ENCODE measurements at places on chromosomes 4 and X.

- DNase-seq, result peak; percentile 4
- peaks cover 33% of the 10 kb centered on the region for H3K27me3 ChIP-seq
- no peak overlapping the region for H3K4me3 ChIP-seq
- H3K4me1 ChIP-seq, result no peaks in the 10 kb centered on the region
- peaks cover 2% of the 10 kb centered on the region for H3K36me3 ChIP-seq
These were observed 24.6 kb upstream of the SORCS2 start for GRCh38 chr4:7167706-7168105.

- DNase-seq, result no peak
- peaks cover 1% of the 10 kb centered on the region for H3K4me1 ChIP-seq
- H3K36me3 ChIP-seq, result no peaks in the 10 kb centered on the region
- no peak overlapping the region for H3K27ac ChIP-seq
These were observed 83.1 kb downstream of the DMD start for GRCh38 chrX:33128048-33128805.

DNA sequence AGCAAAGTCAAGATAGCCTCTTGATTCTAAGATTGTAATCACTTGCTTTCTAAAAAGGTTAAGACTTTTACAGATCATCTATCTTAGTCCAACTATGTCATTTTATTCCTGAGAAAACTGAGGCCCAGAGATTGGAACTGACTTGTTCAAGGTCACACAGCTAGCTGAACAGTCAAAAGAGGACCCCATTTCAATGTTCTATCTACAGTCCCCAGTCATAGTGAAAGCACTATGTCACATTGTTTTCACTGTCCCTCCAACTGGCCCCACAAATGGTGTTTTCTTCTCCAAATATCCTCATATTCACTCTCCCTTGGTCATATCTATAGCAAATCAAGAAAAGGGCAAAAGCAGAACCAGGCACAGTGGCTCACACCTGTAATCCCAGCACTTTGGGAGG, 145.2 kb downstream of the OPHN1 start:
- no peaks in the 10 kb centered on the region for H3K36me3 ChIP-seq
- no peak overlapping the region for H3K27ac ChIP-seq
- no peak for DNase-seq
- no peaks in the 10 kb centered on the region for H3K27me3 ChIP-seq

DNA sequence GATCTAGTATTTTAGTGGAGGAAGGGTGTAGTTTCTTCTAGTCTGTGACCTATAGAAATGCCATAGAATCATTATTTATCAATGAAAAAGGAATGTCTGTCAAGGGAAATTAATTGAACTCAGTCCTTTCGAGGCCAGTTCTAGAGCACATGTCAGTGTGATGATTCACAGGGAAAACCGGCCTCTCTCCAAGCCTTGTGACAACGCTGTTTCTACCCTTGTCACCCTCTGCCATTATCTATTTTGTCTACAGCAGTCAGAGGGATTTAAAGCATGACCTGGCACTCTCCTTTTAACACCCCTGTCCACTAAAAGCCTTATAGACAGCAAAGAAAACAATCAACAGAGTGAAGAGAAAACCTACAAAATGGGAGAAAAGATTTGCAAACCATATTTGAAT, 119.8 kb downstream of the DRD5 start:
- no peaks in the 10 kb centered on the region for H3K4me1 ChIP-seq
- no peak for DNase-seq
- no peak overlapping the region for H3K4me3 ChIP-seq

- peaks cover 3% of the 10 kb centered on the region for H3K4me1 ChIP-seq
- H3K4me3 ChIP-seq, result no peak overlapping the region
- DNase-seq, result no peak
- no peak overlapping the region for H3K27ac ChIP-seq
- H3K27me3 ChIP-seq, result no peaks in the 10 kb centered on the region
These were observed 155.8 kb downstream of the ANTXR2 start for GRCh38 chr4:79917246-79917645.

DNA sequence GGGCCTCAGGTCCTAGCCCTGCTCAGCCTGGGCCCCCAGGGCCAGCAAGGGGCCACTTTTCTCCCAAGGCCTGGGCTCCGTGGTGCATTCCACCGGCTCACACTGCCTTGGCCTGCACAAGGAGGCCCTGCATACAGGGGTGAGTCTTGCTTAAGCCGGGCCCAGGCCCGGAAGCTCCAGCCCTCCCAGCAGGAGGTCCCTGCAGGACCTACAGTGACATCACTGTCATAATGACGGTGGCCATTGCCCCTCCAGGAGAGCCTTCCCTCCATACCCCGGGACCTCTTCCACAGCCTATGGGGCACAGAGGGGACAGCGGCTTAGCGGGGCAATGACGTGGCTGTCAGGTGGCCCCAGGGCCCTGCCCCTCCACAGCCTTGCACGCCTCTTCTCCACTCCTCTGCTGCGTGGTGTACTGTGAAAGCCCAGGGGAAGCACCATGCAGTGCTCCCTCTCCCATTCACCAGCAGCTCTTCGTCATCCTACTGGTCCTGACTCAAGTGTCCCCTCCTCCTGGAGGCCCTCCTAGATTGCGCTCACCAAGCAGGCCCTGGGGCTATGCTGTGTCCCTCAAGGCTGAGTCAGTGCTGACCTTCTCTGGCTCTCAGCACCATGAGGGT, 32.3 kb upstream of the AFAP1 start:
- H3K27me3 ChIP-seq, result peaks cover under 1% of the 10 kb centered on the region
- no peak for DNase-seq
- no peaks in the 10 kb centered on the region for H3K36me3 ChIP-seq
- no peak overlapping the region for H3K27ac ChIP-seq

- no peak overlapping the region for H3K4me3 ChIP-seq
- no peaks in the 10 kb centered on the region for H3K4me1 ChIP-seq
- H3K36me3 ChIP-seq, result peaks cover 7% of the 10 kb centered on the region
- no peak for DNase-seq
These were observed 12.8 kb downstream of the CYP4V2 start for GRCh38 chr4:186204103-186204559.

GRCh38 chrX:56025872-56026571, 206.1 kb upstream of the KLF8 start:
- no peak overlapping the region for H3K27ac ChIP-seq
- H3K4me1 ChIP-seq, result no peaks in the 10 kb centered on the region
- no peak for DNase-seq
- H3K27me3 ChIP-seq, result no peaks in the 10 kb centered on the region
- no peak overlapping the region for H3K4me3 ChIP-seq

DNA sequence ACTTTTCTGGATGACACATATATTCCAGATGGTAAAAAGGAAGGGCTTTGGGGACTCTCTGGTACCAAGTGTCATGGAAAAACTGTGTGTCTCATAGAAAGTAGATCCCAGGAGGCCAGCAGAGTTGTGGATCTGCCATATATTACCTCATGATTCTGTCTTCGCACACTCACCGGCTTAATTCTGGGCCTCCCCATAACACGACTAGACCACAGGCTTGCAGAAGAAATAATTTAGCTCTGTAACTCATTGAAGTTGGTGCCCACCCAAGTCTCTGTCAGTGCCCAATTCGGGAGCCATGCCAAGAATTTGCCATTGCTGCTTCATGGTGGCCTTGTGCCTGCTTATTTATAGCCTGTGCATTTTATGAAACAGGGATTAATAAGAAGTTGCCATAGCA, 104.5 kb downstream of the AR start:
- peaks cover 4% of the 10 kb centered on the region for H3K36me3 ChIP-seq
- H3K4me3 ChIP-seq, result no peak overlapping the region
- H3K27me3 ChIP-seq, result no peaks in the 10 kb centered on the region
- no peak overlapping the region for H3K27ac ChIP-seq

- H3K27me3 ChIP-seq, result peaks cover 3% of the 10 kb centered on the region
- H3K27ac ChIP-seq, result no peak overlapping the region
- DNase-seq, result no peak
- no peaks in the 10 kb centered on the region for H3K4me1 ChIP-seq
- no peaks in the 10 kb centered on the region for H3K36me3 ChIP-seq
- H3K4me3 ChIP-seq, result no peak overlapping the region
These were observed 80.6 kb downstream of the VCX2 start for GRCh38 chrX:8090482-8090881.

DNA sequence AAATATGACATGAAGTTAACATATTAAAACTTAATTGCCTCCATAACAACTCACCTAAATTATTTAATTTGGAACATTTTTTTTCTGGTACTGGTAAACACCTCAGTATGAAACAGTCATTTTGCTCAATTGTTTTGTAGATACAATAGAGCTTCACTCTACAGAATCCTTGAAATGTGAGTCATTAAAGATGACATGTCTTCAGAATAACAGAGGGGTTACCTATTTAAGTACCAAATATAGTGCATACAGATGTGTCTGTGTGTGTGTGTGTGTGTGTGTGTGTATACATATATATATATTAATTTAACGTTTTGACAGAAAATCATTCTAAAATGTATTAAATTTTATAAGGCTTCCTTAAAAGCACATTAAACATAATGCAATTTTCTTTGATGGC, 297.6 kb downstream of the INPP4B start:
- H3K36me3 ChIP-seq, result no peaks in the 10 kb centered on the region
- H3K4me1 ChIP-seq, result peaks cover 29% of the 10 kb centered on the region
- no peak overlapping the region for H3K4me3 ChIP-seq
- no peak overlapping the region for H3K27ac ChIP-seq

DNA sequence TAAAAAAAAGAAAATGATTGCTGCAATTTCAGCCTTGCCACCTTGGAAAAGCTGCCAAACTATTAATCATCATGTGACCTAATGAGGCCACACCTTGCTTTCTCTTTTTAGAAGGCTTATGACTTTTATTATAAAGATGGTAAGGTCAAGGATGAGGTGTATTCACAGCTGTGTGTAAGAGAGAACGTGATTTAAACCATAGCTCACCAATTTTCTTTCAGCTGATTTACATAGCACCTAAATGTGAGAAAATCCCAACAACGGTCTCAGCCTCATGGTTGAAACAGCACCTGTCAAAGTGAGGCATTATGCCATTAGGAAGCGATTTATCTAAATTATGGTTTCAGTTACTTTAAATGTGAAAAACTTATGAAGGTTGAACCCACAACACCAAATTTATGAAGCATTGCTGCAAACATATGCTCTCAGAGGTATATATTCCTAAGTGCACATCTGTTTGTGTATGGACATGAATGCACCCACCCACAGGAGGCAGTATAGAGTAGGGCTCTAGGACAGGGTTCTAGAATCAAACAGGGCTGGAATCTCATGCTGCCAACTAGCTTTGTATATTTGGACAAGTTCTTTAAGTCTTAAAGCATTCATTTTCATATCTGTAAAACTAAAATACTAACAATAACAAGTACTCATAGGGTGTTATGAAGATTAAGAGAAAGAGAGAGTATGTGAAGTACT, 40.7 kb downstream of the ANXA3 start:
- H3K27me3 ChIP-seq, result no peaks in the 10 kb centered on the region
- no peak overlapping the region for H3K4me3 ChIP-seq
- no peak for DNase-seq
- no peak overlapping the region for H3K27ac ChIP-seq
- H3K36me3 ChIP-seq, result peaks cover 5% of the 10 kb centered on the region
- peaks cover 9% of the 10 kb centered on the region for H3K4me1 ChIP-seq

- DNase-seq, result no peak
- H3K27ac ChIP-seq, result no peak overlapping the region
- no peaks in the 10 kb centered on the region for H3K4me1 ChIP-seq
- no peaks in the 10 kb centered on the region for H3K36me3 ChIP-seq
- H3K27me3 ChIP-seq, result peaks cover 6% of the 10 kb centered on the region
- no peak overlapping the region for H3K4me3 ChIP-seq
These were observed 94.9 kb upstream of the TBC1D9 start for GRCh38 chr4:140851032-140851636.

- H3K4me1 ChIP-seq, result peaks cover 23% of the 10 kb centered on the region
- no peaks in the 10 kb centered on the region for H3K27me3 ChIP-seq
- H3K4me3 ChIP-seq, result no peak overlapping the region
- H3K36me3 ChIP-seq, result peaks cover 15% of the 10 kb centered on the region
These were observed 202.2 kb downstream of the RAPGEF2 start for GRCh38 chr4:159305129-159305528.

DNA sequence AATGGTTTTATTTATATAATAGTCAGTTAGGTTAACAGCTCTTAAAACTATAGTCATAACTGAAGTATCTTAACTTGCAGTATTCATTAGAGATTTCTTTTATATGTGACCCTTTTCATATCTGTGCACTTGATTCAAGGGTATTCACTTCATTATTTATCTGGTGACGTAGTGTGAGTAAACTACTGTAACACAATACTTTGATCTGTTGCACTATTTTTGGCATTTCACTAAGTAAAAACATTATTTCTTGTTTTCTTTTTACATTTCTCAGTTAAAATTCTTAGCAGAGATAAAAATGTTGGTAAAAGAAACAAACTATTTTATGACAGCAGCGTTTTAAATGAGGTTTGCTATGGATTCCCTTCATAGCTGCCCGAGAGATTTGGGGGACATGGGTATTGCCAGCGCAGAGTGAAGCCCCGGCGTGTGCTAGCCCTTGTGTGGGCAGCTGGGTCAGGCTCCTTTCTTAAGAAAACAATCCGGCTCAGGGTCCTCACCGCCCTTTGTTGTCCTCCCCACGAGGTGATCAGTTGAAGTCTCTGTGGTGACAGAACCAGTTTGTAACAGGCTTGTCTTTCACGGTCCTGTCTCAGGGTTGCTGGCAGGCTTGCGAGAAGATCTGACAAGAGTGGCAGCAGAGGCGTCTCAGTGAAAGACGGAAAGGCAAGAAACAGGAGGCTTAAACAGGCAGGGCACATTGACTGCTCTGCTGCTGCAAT, 293.4 kb downstream of the BMPR1B start:
- H3K36me3 ChIP-seq, result no peaks in the 10 kb centered on the region
- H3K4me1 ChIP-seq, result peaks cover 47% of the 10 kb centered on the region
- DNase-seq, result no peak
- H3K27me3 ChIP-seq, result no peaks in the 10 kb centered on the region

DNA sequence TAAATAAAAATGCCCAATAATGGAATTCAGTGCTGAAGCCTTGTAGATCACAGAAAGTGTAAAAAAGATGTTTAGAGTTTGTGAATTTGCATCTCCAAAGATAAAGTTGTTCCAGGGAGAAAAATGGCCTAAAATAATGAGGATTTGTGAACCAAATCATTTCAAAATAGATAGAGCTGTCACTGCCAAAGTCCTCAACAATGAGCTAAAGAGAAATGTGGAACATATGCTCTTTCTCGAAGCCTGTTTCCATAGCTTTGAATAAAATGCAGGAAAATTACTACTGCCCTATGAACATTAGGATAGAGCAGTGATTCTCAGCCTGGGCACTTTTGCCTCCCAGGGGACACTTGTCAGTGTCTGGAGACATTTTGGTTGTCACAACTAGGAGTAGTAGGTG, 3.4 kb upstream of the AP1S2 start:
- peaks cover 13% of the 10 kb centered on the region for H3K4me1 ChIP-seq
- H3K27ac ChIP-seq, result no peak overlapping the region
- no peak overlapping the region for H3K4me3 ChIP-seq
